ENCODE measurements at places on chromosomes 5 and 9.

DNA sequence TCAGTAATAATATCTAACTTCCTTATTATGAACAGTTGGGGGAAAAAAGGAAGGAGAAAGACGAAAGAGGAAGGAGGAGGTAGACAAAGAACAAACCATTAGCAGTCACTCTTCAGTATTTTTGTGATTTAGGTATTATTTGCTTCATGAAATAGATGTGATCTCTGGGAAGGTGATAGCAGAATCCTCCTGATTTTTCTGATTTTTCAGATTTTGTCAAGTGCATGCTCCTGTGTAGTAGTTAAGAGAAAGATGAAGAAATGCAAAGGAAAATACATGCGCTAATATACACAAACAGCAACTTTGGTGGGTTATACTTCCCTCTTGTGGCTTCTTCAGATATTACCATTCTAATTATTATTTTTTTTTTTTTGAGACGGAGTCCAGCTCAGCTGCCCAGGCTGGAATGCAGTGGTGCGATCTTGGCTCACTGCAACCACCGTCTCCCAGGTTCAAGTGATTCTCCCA lies 31.6 kb downstream of the LMNB1 start:
- DNase-seq = no peak

DNA sequence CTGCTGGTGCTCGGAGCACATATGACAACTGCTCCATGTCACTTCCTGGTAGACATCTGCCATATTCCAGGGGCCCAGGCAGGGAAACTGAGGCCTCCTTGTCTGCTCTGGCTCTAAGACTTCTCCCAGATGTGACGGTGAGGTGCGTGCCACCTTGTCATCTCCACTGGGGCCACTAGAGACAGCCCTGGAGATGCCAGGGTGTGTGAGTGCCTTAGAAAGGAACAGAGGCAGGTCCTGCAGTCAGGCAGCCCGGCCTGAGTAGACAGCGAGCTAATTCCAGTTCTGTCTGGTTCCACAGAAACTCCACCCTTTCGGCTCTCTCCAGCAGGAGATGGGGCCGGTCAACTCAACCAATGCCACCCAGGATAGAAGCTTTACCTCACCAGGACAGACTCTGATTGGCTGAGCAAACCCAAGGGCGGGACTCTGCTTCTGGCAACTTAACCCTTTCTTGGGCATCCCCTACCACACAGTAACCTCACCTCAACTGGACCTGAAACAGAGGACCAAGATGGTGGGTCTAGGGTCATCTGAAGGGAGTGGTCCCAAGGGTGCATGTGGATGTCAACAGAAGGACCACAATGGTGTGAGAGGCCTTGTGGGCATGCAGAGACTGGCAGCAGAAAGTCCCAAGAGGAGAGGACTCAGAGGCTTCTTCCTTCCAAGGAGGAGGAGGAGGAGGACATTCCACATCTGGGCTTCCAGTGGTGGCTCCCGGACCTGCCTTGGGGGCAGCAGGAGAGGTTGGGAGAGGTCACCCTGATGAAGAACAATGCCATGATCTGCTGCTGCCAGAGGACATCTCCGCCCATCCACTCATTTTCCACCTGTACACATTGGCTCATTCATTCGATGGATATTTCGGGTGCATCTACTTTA lies 77.7 kb downstream of the RGS3 start:
- DNase-seq = no peak

- no peak for DNase-seq
Observed at GRCh38 chr9:127361561-127361960, 35.4 kb upstream of the SLC2A8 start.

GRCh38 chr5:96115147-96115807 lies 153.6 kb upstream of the ELL2 start:
- DNase-seq = no peak

DNA sequence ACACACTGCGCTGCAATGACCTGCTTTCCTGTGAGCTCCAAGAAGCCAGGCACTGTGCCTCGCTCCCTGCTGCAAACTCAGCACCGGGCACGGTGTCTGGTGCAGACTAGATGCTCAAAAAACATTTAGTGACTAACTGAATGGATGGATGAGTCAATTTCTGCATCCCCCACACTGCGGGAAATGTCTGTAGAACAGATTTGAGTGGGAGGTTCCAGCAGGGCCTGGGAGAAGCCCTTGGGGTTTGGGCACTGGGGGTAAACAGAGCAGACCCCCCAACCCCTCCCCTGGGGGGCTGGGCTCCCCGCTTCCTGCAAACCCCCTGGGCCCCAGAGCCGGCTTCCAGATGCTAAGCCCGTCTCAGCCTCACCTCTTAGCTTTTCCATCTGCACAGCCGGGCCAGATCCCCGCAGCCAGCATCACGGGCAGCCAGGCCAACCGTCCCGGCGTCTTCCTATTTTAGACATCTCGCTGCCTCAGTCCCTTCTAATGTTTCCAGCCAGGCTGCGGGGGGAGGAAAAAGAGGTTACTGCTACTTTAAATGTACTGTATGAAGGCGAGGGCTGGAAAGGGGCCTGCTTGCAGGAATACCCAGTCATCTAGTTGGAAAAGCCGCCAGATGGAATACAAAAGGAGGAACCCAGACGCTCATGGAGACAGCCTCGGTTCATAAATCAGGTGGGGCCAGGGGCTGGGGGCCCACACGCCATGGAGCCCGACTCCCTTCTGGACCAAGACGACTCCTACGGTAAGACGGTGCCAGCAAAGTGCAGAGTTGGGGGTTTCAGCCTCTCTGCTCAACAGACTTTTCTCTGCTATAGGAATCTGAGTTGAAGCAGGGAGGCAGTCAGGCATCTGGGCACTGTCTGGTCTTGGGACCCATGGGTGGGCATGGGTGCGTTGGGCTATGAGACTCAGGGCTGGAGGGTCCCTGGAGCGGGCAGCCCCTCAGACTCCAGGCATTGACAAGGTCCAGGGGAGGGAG lies 67.1 kb upstream of the GGTA1 start:
- DNase-seq = peak; percentile 56

- DNase-seq = no peak
Observed at GRCh38 chr9:123371228-123371584, 15.2 kb downstream of the CRB2 start.

DNA sequence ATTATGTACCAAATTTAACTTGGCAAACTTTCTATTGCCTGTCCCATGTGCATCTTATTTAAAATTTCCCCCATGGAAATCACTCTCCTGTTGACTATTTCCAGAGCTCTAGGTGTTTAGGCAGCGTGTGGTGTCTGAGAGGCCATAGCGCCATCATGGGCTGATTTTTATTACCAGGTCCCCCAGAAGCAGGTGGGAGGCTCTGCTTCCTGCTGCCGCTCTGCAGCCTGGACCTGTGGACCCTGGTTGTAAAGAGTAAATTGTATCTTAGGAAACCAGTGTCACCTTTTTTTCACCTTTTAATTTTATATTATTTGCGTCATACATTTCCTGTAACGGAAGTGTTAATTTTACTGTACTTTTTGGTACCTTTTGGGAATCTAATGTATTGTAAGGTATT lies 6.4 kb downstream of the HNRNPAB start:
- no peak for DNase-seq

DNA sequence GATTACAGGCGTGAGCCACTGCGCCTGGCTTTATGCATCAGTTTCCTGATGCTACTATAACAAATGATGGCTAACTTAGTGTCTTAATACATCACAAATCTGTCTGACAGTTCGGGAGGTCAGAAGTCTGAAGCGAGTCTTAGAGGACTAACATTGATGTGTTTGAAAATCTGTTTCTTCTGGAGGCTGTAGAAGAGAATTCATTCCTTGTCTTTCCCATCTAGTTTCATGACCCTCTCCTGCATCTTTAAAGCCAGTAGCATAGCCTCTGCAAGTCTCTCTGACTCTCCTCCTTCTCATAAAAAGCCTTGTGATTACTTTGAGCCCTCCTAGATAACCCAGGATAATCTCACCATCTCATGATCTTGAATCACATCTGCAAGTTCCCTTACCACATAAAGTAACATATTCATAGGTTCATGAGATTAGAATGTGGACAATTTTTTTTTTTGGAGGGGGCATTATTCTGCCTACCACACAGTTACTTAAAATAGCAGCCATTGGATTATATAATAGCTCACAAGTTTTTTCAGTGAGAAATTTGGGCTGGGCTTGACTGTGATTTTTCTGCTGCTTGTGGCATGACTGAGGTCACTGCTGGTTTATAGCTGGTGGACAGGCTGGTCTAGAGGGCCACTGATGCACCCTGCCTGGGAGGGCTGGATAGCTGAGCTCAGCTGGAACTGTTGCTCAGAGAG lies 134.8 kb downstream of the FBXL7 start:
- DNase-seq = no peak

GRCh38 chr5:133396187-133396741 lies 216.1 kb downstream of the FSTL4 start:
- no peak for DNase-seq
